ENCODE measurements at places on chromosomes 2 and 18.

DNA sequence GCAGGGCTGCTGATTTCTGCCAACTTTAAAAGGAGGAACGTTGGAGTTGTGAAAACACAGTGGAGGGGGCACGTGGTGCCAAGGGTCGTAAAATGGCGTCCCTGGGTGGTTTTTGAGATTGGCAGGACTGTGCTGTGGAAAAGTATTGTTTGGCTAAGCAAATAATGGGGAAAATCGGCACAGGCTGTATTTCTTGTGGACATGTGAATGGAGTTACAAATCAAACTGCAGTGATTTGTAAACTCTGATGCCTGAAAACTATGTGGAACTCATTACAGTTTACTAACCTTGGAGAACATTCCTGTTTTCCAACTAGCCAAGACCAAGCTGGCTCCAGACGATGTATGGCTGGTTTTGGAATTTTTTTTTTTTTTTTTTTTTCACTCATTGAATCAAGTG is 68.7 kb downstream of the KCTD1 start:
- DNase-seq = no peak

DNA sequence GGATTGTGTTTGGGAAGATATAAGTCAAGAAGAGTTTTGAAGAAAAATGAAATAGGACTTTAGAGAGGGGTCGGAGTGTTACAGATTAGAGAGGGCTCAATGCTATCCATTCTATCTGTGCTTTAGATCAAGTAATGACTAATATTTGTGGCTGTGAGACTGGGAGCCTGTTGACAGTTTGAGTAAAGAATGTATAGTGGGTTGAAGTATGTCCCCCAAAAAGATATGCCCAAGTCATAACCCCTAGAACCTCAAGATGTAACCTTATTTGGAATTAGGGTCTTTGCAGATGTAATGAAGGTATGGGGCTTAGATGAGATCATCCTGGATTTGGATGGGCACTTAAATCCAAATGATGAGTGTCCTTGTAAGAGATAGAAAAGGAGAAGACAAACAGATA is 55.3 kb upstream of the SERPINE2 start:
- no peak for DNase-seq

GRCh38 chr2:122532072-122532344 is 776.6 kb downstream of the TSN start:
- no peak for DNase-seq

DNA sequence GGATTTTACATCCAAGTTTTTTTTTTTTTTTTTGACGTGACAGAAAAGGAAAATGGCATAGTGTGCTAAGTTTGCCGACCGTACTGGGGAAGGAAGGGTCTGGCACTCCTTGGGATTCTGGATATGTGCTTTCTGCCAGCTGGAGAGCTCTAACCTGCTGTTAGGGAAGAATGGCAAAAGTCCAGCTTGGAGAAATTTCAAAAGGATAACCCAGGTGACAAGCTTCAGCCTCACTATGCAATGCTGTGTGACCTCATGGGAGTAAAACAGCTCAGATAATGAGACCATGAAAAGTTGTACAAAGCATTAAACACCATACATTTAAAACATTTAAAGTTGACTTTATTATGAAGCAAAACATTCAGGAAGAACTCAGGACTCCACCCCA is 10.3 kb upstream of the GPR45 start:
- DNase-seq = no peak

GRCh38 chr2:10132043-10132575 is 9.6 kb downstream of the RRM2 start:
- no peak for DNase-seq

GRCh38 chr18:22189449-22190166 is 20.2 kb downstream of the GATA6 start:
- DNase-seq = no peak

- DNase-seq = no peak
Measured at GRCh38 chr2:178392215-178392614, 58.8 kb downstream of the PRKRA start.

GRCh38 chr2:97706708-97707345 is 6.5 kb upstream of the ZAP70 start:
- DNase-seq = no peak

GRCh38 chr18:79455261-79455660 is 59.5 kb downstream of the NFATC1 start:
- DNase-seq = no peak

- DNase-seq = no peak
Measured at GRCh38 chr2:233497692-233498091, 68.9 kb downstream of the USP40 start.

- DNase-seq = no peak
Measured at GRCh38 chr2:148796735-148797512, 78.1 kb upstream of the KIF5C start.

GRCh38 chr2:165791421-165792103 is 2.5 kb downstream of the GALNT3 start:
- DNase-seq = no peak

DNA sequence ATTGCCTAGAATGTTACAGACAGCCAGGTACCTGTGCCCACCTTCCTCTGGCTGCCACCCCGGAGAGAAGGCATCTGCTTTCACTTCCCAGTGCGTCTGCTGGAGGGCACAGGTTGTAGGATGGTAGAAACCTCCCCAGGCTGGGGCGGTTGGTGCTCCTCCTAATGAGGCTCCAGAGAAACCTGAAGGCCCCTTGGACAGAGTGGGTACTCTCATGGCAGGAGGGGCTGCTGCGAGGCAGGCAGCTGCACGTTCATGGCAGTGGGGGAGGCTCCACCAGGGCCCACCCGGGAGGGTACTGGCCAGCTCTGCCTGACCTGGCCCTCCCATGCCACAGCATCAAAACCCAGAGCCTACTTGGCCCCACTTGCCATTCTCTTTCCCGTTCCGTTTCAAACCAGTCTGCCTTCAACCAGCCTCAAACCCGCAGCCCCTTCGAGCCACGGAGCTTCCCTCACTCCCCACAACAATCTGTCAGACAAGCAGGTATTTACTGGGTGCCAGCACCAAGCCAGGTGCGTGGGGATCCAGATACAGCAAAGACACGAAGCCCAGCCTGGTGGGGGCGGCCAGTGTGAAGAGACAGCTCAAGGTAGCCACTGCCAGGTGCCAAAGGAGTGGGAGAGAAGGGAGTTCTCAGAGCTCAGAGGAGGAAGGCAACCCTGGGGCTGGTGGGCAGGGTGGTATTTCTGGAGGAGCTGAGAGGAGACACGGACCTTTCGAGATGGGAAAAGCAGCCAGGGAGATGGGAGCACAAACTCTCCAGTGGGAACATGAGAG is 229.6 kb downstream of the LOXHD1 start:
- DNase-seq = no peak

DNA sequence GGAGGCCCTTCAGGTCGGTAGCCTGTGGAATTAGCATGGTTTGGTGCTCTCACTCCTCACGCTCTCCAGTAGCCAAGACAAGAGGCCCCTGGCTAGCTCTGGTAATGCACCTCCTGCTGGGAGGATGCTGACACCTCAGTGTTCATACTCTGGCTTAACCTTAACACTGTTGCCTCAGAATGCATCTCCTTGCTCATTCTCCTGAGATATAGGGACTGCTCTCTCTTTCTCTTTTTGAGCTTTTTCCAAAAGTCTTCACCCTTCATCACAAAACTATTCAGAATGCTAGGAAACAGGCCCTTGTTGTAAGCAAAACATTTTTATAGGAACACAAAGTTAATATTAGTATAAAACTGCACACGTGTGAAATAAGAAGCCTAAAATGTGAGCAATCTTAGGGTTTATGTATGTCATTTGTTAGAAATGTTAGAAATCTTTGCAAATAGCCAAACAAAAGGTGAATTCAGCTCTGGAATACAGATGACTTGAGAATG is 17.3 kb upstream of the IMPA2 start:
- DNase-seq = no peak

- DNase-seq = no peak
Measured at GRCh38 chr2:85704800-85705679, 10.9 kb downstream of the GNLY start.

DNA sequence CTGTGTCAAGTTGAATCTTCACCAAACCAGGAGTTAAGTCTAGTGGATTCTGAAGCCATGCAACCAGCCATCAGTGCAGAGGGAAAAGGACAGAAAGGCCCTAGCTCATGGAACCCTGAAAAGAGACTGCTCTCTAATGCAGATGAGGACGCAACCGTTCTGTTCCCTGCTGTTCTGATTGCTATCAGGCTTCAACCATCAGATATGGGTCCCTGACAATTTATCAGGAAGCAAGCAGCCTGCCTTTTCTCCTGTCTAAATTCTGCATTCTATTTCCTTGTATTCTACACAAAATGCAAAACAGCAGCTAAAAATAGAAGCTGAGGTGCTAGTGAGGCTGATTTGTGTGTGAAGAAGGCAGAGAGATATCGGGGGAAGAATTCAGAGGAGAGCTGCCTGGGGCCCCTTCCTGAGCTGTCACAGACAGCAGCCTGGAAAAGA is 68.4 kb upstream of the RTN4 start:
- no peak for DNase-seq

GRCh38 chr18:55121397-55122170 is 162.3 kb upstream of the CCDC68 start:
- DNase-seq = no peak

DNA sequence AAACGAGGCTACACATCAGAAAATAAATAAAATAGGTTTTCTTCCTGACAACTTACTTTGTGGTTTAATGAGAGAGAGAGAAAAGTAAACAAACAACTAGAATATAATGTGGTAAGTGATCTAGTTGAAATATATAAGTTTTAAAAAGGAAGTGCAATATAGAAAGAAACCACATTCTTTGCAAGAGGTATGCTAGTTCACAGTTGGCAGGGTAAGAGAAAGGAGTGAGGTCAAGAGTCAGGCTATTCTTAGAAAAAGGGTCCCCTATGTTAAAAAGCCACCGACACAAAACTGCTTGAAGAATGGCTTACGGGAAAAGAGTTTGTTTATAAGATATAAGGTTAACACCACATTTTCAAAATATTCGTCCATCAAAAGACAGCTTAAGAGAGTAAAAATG is 462.1 kb downstream of the ERBB4 start:
- DNase-seq = no peak

DNA sequence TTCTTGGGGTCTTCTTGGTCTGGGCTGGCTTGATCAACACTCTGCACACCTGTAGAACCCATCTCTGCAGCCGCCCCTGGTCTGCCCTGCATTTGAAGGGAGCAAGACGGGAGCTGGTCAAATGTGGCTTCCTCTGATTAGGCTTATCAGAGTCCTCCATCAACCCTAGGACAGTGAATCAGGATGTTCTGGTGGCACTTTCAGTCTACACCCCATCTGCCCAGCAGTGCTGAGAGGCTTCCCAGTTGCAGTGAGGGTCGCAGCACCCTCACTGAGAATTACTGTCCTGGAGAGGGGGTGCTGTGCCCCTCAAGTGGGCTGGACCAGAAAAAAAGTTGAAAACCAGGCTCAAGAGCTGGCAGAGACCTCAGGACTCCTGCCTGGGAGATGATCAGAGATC is 152.9 kb downstream of the DYSF start:
- no peak for DNase-seq

Measured in stimulated activated CD8-positive, alpha-beta memory T cell treated with anti-CD3 and anti-CD28 coated beads, Interleukin-7, amount 100 ng/mL, for 24 hours (primary cell).